CD4-positive, alpha-beta T cell treated with Interleukin-4 for 4 hours (primary cell): ENCODE measurements at places on chromosomes 4 and X.

DNA sequence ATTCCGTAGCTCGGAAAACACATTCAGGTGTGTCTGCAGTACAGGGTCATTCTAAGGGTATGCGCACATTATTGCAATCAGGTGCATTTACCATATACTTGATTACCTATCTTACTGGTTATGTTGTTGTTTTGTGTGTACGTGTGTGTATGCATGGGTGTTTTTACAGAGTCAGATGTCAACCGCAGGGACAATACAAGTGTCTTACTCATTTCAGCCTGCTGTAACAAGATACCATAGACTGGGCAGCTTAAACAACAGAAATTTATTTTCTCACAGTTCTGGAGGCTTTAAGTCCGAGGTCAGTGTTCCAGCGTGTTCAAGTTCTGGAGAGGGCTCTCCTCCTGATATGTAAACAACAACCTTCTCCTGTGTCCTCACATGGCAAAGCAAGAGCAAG, 316.7 kb downstream of the DMD start:
- no peak for DNase-seq

GRCh38 chrX:135931644-135932487, 38.4 kb downstream of the SAGE1 start:
- peak; percentile 6 for DNase-seq

DNA sequence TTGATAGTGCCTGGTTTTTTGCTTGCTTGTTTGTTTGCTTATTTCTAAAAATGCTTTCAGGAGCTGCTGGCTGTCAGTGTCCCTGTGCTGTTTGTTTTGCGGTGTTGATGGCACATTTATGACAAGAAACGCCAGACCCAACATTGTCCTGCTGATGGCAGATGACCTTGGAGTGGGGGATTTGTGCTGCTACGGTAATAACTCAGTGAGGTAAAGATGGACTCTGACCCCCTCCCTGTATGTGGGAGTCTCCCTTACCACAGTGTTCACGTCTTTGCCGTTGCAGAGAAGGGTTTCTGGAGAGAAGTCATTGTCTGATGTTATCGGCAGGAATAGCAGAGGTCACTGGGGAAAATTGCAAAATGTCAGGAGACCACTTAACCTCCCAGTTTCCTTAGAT, at the start of gene ARSH:
TSS of gene ARSH (plus strand) at position 52 of the 400 bp plus-strand sequence. CDS start at position 119, 67 bp downstream.
- DNase-seq, result no peak

DNA sequence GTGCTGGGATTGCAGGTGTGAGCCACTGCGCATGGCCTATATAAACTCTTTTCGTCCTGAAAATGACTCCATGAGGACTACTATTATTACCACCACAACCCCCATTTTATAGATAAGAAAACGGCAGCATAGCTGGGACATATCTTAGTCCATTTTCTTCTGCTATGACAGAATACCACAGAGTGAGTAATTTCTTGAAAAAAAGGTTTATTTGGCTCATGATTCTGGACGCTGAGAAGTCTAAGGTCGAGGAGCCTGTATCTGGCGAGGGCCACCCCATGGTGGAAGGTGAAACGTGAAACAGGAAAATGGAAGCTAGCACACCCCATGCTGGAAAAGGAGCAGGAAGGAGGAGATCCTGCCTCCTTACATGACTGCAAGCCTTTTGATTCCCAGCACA, 68.9 kb downstream of the SMIM20 start:
- no peak for DNase-seq

GRCh38 chr4:2424581-2424980, 5.8 kb downstream of the CFAP99 start:
- DNase-seq, result no peak

DNA sequence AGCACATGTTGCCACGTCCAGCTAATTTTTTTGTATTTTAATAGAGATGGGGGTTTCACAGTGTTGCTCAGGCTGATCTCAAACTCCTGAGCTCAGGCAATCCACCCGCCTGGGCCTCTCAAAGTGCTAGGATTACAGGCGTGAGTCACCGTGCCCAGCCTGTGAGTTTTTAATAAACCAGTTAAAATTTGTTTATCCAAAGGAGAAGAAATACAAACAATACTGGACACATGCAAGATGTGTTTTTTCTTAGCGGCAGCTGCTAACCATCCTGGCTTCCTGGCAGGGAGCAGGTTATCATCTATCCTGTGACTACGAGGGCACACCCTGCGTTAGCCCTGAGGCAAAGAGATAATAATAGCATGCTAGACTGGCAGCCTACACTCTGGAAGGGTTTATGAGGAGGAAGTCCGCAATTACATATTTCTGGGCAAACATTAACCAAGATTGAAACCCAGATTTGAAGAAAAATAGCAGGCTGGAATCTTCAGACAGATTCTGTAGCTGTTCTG, 191.4 kb downstream of the SPRY1 start:
- no peak for DNase-seq
